ENCODE measurements at places on chromosomes 7 and 10.

DNA sequence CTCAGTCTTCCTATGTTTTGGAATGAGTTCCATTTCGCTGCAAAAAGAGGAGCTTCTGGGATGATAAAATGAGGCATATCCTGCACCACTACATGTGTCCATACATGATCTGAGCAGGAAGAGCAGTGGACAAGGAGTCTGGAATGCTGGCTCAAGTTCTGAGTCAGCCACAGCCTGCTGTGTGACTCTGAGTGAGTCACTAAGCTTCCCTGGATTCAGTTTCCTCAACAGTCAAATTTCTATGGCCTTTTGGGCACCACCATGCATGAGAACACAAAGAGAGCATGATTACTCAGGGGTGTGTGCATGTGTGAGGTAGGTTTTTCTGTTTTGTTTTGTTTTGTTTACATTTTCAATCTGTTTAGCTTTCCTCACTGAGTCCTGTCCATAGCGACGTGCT is 254.6 kb downstream of the ANKRD30A start:
- no peak for DNase-seq

- no peak for DNase-seq
Measured at GRCh38 chr10:29535012-29535777, 99.6 kb downstream of the SVIL start.

GRCh38 chr7:68394131-68394530 is 1204.1 kb upstream of the AUTS2 start:
- DNase-seq: no peak

DNA sequence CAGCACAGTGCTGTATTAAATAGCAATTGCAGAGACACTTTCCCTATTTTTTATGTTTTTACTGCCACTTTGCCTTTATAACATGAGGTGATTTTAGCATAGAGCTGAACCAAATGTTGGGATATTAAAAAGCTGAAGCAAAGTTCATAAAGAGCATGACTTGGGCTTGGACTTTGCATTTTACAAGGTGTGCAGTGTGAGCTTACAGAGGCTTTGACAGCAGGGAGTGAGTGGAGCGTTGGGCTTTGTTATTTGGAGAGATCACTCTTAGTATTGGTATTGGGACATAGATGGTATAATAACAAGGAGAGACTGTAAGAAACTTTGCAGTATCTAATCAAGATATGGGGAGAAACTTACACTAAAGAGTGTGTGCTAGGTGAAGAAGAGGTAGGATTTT is 449.1 kb downstream of the AUTS2 start:
- DNase-seq: no peak

GRCh38 chr10:120098232-120098930 is 205.9 kb downstream of the SEC23IP start:
- no peak for DNase-seq

- no peak for DNase-seq
Measured at GRCh38 chr7:75758491-75758890, 13.5 kb downstream of the CCL26 start.

DNA sequence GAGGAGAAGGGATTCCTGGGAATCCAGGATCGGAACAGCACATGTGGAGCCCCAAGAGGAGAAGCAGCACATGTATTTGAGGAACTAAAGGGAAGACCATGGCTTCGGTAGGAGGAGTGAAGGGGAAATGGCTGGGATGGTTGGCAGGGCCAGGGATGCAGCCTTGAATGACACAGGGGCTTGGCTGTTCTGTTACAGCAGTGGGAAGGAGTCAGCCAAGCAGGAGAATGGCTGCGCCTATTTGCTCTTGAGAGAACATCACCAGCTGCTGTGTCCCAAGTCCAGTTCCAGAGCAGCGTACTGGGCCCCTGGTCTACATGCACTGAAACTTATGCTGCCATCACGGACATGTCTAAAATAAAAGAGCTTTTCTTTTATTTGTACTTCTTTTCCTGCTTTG is 130.0 kb downstream of the PLPP4 start:
- DNase-seq: no peak

GRCh38 chr10:130111852-130112180 is 1.2 kb upstream of the C10orf143 start:
- no peak for DNase-seq

DNA sequence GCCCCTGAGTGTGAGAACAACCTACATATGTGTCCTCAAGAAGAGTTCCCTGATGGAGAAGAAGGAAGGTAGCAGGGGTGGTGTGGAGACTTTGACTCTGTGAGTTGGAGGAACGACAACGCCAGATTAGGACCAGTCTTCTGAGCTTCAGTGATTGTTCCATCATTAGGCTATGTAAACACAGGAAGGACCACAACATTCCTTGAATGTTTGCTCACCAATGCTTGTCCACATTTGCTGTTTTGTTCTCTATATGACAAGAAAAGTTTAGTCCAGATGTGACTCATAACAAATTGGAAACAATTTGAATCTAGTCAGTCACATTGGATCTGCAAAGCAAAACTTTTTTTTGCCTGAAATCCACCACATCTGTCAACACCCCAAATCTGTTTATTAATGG is 62.7 kb downstream of the ENTPD1 start:
- DNase-seq: no peak

DNA sequence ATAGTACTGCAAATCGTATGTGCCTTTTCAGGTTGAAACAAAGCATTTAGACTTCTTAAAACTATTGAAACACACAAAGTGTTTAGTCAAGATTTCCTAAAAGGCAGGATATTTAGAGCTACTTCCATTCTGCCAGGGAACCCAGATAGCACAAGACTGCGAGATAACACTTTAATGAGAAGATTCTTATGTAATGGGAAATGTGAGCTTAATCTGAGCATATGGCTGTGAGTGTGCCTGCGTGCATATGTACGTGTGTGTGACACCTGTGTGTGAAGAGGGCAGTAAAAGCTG is 14.3 kb upstream of the JCAD start:
- no peak for DNase-seq

DNA sequence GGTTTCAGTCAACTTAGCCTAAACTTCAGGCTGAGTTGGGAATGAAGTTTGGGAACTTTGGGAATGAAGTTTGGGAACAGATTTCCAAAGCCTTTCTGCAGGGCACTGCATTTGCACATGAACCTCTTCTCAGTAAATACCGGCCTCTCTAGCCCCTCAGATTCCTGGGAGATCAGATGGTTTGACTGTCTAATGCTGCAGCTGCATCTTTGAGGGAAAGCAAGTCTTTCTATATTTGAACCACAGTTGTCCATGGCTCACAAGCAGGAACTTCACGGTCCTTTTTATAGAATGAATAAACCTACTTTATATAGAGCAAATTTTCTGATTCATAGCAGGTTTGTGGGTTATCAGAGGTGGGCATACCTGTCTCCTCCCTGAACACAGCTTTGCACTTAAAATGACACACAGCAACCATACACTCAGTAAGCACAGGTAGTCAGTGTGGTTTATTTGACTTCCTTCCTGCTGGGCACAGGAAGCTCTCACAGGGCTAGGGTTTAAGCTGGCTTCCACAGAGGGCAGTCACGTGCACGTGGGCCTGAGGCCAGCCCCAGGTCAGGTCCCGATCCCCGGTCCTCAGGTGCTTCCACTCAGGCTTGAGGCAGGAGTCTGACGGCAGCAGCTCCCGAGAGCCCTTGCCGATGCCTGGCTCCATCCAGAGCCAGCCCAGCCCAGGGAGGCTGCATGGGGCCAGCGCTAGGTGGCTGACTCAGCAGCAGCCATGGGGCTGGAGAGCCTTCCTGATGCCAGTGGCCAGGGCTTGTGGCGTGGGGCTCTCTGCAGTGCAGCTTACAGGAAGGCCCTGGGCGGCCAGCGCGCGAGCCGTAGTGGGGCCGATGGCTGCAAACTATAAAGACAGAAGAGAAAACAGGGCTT is 12.8 kb upstream of the MMP21 start:
- DNase-seq: no peak

DNA sequence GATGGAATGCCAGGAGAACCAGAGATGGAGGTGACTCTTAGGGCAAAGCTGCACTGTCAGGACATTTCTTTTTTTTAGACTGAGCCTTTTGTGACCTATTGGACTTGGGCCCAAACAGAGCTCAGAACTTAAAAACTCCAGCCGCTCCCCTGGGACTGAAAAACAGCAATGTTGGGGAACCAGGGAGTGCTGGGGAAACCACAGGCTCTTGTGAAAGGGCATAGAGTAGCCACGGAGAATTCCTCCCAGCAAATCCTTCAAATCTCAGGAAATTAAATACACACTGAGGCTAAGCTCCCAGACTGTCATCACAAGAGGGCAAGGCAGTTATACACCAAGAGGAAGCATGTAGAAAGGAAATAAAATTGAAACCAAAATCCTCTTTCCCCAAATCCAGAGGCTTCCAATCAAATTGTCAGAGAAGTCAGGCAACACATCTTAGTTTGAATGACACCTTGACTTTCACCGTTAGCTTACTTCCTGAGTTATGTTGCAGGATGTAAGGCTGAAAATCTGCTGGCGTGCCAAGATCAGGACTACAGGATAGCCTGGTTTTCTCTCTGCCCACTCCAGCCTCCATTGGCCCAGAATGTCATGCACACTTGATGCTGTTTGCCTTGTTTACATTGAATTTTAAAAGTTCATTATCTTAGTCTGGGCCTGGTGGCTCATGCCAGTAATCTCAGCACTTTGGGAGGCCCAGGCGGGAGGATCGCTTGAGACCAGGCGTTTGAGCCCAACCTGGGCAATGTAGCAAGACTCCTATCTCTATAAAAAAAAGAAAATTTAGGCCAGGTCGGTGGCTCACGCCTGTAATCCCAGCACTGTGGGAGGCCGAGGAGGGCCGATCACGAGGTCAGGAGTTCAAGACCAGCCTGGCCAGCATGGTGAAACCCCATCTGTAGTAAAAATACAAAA is 2.6 kb upstream of the RFC2 start:
- no peak for DNase-seq

GRCh38 chr7:91326516-91327199 is 62.4 kb downstream of the FZD1 start:
- DNase-seq: no peak

DNA sequence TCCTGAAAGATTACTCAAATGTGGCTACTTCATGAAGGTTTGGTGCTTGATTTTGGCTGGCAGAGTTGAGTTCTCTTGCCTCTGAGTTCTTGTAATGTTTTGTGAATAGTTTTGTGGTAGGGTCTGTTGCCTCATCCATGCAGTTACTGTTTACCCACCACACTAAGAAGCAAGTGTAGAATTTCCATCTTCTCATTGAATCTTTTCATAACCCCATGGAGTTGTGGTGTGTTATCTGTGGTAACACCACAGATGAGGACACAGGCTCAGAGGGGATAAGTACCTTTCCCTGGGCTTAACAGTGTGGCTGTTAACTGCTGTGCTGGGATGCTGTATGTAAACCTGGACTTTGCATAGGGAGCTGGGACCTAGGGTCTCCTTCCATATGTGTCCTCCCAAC is 186.3 kb downstream of the CAMK1D start:
- no peak for DNase-seq

GRCh38 chr7:96088579-96088978 is 233.3 kb downstream of the SLC25A13 start:
- DNase-seq: no peak

GRCh38 chr7:7183061-7183837 is 905 bp downstream of the C1GALT1 start:
- no peak for DNase-seq

GRCh38 chr10:4270116-4270515 is 485.1 kb upstream of the KLF6 start:
- no peak for DNase-seq

DNA sequence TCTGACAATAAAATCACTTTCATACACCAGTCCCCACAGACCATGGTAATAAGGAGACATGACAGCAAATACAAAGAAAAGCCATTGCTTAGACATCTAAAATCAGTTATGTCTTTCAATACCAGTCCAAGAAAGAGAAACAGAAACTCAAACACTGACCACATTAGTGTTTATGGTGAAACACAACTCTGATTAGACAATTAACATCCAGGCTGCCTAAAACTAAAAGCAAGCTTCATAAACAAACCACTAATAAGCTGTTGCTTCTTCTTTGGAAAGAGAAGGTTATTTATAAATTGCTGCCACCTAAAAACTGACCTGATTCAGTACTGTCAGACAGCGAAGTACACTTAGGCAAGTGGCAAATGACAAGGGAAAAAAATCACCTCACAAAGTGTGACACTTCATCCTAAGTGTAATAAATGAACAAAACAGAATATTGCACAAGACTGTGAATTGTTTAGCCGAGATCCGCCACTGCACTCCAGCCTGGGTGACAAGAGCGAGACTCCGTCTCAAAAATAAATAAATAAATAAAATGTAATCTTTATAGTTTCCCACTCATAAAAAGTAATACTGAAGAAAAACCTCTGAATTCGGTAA is 277.4 kb downstream of the PARD3 start:
- DNase-seq: no peak

DNA sequence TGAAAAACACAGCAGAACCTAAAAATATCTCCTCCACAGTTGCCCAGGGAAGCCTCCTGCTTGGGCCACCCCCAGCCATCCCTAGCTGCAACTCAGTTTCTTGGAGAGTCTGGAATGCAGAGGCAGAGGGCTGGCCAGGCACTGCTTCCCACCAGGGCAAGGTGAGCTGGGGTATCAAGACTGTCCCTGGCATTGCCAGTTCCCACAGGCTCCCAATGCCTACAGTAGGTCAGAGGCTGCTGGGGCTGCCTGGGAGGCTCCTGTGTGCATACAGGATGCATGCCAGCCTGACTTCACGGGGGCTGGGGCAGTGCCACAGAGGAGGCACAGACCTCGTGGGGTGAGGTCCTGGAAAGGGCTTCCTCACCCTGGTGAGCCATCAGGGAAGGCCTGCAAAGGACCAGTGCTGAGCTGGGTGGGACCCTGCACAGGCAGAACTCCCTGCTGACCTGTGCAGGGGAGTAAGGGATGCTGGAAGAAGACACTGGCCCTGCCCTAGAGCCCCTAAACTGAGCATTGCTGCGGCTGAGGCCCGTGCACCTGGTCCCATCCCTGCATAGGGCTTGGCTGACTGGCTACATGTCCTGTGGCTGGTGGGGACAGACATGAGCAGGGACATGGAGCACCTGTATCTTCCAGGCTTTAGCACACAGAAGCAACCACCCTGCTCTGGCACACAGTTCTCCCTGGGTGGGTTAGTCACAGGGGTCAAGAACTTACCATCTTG is 121.9 kb upstream of the RET start:
- DNase-seq: no peak

DNA sequence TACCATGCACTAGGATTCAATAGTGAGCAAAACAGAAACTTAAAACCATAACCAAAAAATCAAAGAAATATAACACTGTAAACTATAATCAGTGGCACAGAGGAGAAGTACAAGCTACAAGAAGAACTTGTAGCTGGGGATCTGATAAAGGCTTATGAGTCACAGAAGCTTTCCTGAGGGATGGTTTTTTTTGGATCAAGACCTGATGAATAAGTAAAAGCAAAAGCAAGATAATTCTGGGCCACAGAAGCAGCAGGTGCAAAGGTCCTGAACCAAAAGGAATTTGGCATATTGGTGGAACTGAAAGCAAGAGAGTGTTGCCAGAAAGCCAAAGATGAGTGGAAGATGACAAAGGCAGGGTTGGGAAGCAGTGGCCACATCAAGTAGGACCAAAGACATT is 37.4 kb upstream of the BET1 start:
- no peak for DNase-seq

GRCh38 chr7:76281706-76282343 is 20.6 kb upstream of the HSPB1 start:
- DNase-seq: no peak

- no peak for DNase-seq
Measured at GRCh38 chr10:44769450-44769849, 141.7 kb upstream of the TMEM72 start.

Data from retinal pigment epithelial cell (primary cell).